Neural progenitor cell (in vitro differentiated cells): ENCODE measurements at places on chromosomes 4 and X. TPM values are rescaled to one million over a fixed set of nuclear protein-coding genes. Genes with fewer than 3 reads are reported as not detected.

GRCh38 chr4:10117359-10118047, 904 bp upstream of the WDR1 start:
- peak; percentile 41 for DNase-seq
- H3K27ac ChIP-seq = peak overlapping the region; percentile 91
- peak overlapping the region; percentile 79 for H3K4me3 ChIP-seq
- H3K4me1 ChIP-seq = peaks cover 18% of the 10 kb centered on the region
- no peaks in the 10 kb centered on the region for H3K27me3 ChIP-seq
- H3K36me3 ChIP-seq = no peaks in the 10 kb centered on the region

The RAB41 gene
- not detected in 2 replicates for total RNA-seq

DNA sequence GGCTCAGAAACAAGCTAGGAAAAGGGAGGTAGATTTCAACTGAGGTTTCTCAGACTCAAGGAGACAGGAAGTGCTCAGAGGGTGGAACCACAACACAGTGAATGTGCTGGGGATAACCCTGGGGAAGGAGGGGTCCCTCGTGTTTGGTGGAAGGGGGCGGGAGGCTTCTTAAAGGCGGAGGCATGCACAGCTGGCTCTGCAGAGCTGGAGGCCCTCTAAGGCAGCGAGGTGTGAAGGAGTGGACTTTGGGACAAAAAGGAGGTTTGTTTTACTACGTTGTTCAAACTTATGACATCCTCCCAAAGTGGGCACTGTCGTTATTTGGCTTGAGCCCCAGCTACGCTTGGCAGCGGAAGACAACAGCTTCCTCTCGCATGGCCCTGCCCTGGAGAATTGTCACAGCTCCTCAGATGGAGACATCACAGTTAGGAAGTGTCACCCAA, 21.7 kb upstream of the MTM1 start:
- H3K4me1 ChIP-seq = no peaks in the 10 kb centered on the region
- no peak overlapping the region for H3K27ac ChIP-seq
- no peak overlapping the region for H3K4me3 ChIP-seq
- no peak for DNase-seq

DNA sequence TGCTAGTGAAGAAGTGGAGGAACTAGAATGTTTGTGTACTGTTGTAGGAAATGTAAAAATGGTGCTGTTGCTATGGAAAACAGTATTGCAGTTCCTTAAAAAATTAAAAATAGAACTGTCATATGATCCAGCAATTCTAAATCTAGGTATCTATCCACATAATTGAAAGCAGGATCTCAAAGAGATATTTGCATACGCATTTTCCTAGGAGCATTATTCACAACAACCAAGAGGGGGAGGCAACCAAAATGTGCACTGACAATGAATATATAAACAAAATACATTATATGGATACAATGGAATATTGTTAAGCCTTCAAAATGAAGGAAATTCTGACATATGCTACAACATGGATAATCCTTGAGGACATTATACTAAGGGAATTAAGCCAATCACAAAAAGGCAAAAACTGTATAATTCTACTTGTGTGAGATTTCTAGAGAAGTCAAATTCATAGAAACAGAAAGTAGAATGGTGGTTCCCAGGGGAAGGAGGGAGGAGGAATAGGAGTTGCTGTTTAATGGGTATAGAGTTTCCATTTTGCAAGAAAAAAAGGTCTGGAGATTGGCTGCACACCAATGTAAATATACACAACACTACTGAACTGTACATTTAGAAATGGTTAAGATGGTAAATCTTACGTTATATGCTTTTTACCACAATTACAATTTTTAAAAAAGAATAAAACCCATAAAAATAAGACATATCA, 35.6 kb upstream of the KCNE5 start:
- no peak overlapping the region for H3K4me3 ChIP-seq
- no peaks in the 10 kb centered on the region for H3K36me3 ChIP-seq
- DNase-seq = no peak
- no peaks in the 10 kb centered on the region for H3K4me1 ChIP-seq
